Right renal cortex interstitium (tissue), 3 donors: ENCODE measurements at places on chromosomes 4 and X. TPM values are rescaled to one million over a fixed set of nuclear protein-coding genes. Genes with fewer than 3 reads are reported as not detected.

The CT55 gene
- 0.29 TPM for polyA plus RNA-seq

- no peak for DNase-seq
These were observed at the start of gene PDGFC for GRCh38 chr4:156971676-156972378. TSS of gene PDGFC (minus strand) at chr4:156971799. CDS start at chr4:156970903, 896 bp downstream.

GRCh38 chrX:21747558-21747957, 10.4 kb downstream of the SMPX start:
- DNase-seq: no peak

GRCh38 chrX:153888344-153888743, 2.4 kb upstream of the L1CAM start:
- DNase-seq: no peak

The PIGA gene
- 14.2 TPM for polyA plus RNA-seq

DNA sequence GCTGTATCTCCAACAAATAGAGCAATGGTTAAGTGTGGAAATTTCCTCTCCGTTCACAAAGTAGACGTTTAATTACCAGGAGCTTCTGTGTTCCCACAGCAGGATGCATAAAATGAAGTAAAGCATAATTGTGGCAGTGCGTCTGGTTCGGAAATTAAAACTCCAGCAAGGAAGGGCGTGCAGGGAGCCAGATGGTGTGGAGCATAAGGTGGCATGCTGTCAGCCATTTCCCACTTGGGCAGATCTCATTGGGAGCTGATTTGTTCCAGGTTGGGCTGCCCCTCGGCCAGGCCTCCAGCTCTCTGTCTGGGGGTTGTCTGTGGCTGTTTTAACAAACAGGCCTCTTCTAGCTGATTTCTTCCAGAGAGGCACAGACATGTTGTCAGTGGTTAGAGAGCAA, 182.1 kb upstream of the CLNK start:
- DNase-seq: no peak

DNA sequence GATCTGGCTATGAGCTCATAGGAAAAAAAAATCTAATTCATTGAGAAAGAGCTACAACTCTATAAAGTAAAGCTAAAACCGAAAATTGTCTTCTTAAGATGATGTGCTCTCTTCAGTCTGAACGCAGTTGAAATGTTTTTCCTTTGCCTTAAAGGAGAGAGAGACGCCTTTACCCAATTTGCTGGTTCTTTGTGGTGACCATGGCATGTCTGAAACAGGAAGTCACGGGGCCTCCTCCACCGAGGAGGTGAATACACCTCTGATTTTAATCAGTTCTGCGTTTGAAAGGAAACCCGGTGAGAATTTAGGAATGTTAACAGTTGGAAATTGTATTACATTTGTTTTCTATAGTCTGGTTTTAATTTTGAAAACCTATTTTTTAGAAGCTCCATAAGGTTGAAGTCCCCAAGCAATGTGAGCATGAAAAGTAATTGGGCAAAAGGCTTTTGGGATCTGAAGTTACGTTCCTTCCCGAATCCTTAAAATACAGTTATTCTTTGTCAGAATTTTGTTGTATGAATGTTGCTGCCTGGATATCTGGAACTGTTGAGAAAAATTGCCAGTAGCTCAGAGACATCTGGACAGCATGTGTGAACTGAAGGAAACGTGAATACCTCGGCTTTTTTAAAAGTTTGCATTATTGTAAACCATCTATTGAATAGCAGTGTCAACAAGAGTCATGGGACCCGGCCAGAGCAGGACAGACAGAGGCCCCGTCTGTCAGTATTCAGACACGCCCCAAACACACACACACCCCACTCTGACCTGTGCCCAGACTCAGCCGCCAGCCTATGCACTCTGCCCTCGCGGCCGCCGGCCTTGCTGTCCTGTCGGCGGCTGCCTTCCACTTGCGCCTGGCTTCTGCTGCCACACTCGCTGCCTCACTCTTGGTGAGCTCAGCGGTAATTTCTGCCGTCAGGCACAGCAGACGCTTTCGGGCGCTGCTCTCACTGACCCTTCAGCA, 9.9 kb downstream of the PIGG start:
- no peak for DNase-seq

GRCh38 chrX:19804151-19804550, 83.2 kb downstream of the SH3KBP1 start:
- DNase-seq: no peak

DNA sequence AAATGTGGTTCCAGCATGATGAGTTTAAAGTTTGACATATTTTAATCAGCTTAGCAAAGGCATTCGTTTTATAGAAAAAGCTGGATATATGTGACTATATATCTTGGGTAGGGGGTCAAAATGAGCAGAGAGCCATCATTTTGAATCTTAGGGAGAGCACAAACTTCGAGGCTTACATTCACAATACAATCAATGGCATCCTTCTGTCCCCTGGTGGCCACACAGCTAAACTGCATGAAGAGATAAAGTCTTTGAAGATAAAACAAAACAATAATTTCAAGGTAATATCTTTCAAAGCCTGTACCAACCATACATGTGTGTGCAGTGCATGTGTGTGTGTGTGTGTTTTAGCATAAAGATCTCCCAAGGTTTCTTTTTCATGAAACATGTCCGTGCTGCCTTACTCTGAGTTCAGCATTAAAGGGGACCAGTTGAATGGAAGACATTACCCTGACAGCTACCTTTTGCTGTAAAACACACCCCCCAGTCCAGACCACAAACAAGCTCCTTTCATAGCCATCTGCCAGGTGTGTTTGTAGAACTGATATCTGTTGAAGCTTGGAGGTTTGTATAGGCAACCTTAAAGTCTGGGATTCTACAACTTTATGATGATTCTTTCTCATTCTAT, 22.0 kb downstream of the DYNLT3 start:
- peak; percentile 9 for DNase-seq

The FAM9B gene
- polyA plus RNA-seq: 0.17 TPM

The MAGEA9 gene
- polyA plus RNA-seq: not detected

DNA sequence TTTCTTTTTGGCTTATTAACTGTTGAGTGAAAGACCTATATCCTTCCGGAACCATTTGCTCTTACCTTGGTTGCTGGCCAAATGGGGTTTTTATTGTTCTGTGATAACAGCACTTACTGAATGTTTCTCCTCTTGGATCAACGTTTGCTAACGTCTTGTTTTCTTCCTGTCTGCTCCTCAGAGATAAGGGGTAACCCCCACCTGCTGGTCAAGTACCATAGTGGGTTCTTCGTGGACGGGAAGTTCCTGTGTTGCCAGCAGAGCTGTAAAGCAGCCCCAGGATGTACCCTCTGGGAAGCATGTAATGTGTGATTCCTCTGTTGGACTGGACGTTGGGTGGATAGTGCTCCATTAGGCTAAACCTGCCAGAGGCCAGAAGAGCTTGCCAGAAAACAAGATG, 15.3 kb downstream of the BMX start:
- DNase-seq: no peak
